ENCODE measurements at places on chromosomes 12 and 14.

DNA sequence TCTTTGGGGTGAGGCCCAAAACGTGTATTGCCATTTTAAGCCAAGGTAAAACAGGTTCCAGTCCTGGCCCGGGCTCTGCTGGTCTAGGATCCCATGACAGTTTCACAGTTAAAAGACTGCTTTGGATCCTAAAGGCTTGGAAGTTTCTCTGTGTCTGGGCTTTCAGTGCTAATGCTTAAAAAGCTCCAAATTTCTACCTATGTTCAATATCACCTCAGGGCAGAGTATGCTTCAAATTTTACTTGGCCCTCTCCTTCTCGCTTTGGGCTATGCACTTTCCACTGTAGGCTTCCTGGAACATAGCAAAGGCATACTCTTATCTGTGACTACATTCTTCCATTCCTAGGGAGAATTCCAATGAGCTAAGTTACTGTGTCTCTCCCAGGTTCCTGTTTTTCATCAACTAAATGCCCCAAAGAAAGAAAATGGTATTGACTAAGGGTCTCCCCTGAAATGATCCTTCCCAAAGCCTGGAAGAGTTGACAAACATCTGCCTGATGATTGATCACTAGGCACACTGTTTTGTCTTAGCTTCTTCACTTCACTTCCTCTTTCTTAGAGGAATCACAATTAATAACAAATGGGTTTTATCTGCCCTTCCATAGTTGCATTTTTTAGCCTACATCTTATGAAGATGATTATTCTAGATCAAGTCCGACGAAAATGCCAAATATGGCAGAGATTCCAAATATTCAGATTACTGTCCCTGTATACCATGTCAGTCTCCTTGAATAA, 79.4 kb downstream of the TMTC2 start:
- DNase-seq: no peak

DNA sequence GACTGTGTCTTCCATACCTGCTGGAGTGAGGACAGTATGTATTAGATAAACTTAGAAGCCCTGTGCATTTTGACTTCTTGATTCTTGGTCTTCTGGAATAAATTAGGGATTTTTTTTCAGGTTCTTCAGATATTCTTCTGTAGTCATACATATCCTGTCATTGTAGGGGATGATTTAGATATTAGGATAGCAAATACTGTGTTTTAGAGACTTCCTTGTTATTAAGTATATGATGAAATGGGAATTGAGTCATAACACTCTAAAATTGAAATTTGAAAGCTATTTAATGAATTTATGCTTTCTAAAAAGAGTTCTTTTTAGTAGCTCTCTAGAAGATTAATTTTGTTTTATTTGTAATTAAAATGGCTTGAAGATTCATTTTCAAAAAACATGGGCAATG, 371.5 kb upstream of the RGS6 start:
- no peak for DNase-seq

DNA sequence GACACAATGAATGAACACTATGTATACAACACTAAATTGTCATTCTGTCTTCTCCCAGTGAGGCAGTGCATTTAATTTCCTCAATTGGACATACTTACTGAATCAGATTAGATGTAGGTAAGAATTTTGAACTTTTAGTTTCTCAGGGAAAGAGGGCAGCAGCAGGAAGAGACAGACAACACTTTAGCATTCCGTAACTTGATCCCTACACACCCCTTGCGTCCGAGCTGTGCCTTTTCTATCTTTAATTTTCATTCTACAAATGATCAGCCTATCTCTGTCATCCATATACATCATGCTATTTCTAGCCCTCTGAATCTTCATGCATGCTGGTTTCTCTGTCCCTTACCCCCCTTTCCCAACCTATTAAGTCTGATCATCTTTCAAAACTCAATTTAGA, 358.0 kb upstream of the RPL10L start:
- no peak for DNase-seq

- no peak for DNase-seq
Measured at GRCh38 chr14:99773521-99774497, 19.4 kb upstream of the EML1 start.

- no peak for DNase-seq
Measured at GRCh38 chr12:86852451-86852850, 596.3 kb upstream of the MGAT4C start.

DNA sequence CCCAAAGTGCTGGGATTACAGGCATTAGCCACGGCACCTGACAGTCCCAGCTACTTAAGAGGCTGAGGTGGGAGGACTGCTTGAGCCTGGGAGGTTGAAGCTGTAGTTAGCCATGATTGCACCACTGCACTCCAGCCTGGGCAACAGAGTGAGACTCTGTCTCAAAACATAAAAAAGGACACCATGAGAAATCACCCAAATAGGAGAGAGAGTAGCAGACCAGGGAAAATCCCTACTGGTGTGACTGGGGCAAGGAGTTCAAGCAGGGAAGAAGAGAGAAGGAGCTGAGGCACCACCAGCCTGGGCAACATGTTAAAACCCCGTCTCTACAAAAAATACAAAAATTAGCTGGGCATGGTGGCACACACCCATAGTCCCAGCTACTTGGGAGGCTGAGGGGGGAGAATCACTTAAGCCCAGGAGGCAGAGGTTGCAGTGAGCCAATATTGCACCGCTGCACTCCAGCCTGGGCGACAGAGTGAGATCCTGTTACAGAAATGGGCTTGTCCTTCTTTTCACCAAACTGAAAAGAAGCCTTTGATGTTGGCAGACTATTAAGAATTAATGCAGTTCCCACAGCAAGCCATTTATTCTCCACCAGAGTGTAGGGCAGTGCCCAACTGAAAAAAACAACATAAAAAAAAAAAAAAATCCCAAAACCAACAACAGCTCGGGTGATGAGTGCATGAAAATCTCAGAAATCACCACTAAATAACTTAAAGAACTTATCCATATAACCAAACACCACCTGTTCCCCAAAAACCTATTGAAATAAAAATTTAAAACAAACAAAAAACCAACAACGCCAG, 4.5 kb upstream of the SRSF9 start:
- no peak for DNase-seq

DNA sequence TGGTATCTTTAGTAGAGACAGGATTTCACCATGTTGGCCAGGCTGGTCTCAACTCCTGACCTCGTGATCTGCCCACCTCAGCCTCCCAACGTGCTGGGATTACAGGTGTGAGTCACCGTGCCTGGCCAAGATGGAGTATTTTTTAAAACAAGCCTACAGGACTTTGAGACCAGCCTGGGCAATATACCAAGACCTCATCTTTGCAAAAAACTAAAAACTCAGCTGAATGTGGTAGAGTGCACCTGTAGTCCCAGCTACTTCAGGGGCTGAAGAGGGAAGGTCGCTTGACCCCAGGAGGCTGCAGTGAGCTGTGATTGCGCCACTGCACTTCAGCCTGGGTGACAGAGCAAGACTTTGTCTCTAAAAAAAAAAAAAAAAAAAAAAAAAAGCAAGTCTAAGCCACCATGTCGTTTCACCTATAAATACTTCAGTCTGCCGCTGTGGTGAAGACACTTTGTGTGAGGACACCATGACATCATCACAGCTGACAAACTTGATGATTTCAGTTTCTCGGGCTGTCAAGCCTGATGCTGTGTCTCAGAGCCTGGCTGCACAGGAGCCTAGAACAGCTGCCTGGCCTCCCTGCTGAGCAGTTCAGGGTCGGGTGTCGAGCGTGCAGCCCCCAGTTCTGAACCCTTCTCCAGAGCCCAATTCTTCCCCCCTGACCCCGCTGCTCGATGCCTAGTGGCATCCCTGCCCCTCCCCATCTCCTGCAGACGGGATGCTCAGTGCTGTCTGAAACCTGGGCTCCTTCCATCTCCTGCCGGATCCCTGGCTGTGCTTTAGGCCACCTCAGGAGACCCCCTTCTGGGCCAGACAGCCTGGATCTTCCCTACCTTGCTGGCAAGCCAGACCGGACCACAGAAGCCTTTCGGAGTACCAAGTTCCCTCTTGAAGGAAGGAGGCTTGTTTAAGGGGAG, 119.2 kb upstream of the EVL start:
- no peak for DNase-seq

- DNase-seq: peak; percentile 51
Measured at GRCh38 chr14:68911594-68912227, 67.4 kb downstream of the ACTN1 start.

DNA sequence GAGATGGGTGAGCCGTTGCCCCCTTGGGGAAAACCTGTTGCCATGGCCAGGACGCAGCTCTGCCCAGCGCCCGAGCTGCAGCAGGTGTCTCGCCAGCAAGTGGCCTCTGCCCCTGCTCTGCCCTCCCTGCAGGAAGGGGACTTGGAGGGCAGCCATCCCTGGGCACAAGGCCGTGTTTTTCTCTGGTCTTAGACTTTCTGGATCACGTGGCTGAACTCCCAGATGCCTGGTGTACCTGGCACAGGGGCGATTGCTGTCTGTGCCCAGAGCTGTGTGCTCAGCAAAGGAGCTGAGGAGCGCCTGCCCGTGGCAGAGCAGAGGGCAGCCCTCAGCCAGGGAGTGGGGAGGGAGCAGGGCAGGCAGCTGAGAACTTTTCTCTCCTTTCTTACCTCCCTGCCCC, 38.0 kb downstream of the TMEM63C start:
- DNase-seq: no peak

- DNase-seq: no peak
Measured at GRCh38 chr14:65937079-65937959, 524.8 kb downstream of the FUT8 start.

DNA sequence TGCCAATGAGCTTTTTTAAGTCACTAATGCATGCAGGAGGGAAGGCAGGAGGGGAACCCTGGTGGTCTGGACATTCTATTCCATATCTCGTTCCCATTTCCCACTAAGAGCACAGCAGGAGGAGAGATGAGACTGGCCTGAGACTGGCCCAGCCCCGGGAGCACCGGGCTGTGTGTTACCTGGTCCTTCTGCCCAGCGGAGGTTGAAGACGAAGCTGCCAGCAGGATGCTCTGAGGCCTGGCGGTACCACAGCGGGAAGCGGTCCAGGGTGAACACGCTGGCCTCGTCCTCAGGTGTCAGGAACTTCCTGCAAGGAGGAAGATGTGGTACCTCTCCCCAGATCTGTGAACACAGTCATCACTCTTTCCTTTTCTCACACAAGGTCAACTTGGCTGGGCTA, 23.9 kb downstream of the LRTM2 start:
- no peak for DNase-seq

- no peak for DNase-seq
Measured at GRCh38 chr14:64689289-64689688, 14.9 kb upstream of the PLEKHG3 start.

DNA sequence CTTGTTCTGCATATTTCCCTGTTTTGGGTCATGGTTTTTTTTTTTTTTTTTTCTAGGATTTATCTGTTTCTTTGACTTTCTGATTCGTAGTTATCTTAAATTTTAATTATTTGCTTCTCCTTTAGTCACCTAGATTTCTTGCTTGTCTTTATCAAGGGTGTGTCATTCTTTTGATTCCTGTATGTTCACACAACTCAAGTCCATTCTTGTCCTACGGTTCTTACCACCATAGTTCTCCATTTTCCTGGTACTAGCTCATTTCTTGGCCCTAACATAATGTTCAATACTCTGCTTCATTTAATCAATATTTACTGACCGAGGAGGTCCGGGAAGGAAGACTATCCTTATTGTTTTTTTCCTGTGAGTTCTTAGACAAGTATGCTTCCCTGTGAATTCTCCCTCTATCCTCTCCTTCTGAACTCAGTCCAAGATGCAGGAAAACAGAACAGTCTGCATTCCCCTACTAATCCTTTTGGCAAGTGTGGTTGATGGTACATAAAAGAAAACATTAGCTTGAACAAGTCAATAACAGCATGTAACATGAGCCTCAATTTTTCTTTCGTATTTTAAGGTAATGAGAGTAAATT, 1346.4 kb upstream of the SEL1L start:
- no peak for DNase-seq

DNA sequence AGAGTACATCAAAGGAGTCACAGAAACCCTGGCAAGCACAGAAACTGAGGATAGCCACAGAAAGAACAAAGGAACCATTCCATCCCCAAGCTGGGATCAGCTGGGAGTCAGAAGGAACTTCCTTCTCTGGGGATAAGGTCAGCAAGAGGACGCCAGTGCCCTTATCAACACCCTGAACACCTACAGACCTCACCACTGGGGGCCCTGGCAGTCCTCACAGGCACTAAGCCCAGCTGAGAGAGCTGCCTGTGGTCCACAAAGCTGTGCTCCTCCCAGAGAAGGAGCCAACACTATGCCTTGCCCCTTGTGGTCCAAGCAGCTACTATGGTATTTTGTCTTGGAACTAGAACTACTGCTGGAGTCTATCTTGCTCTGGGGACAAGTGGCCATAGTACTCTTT, 171.1 kb upstream of the CCDC196 start:
- DNase-seq: no peak

GRCh38 chr12:6914246-6914946, at the start of gene ENO2:
TSS of gene ENO2 (plus strand) at chr12:6914580. CDS start at chr12:6915833, 1,253 bp downstream.
- peak; percentile 71 for DNase-seq

DNA sequence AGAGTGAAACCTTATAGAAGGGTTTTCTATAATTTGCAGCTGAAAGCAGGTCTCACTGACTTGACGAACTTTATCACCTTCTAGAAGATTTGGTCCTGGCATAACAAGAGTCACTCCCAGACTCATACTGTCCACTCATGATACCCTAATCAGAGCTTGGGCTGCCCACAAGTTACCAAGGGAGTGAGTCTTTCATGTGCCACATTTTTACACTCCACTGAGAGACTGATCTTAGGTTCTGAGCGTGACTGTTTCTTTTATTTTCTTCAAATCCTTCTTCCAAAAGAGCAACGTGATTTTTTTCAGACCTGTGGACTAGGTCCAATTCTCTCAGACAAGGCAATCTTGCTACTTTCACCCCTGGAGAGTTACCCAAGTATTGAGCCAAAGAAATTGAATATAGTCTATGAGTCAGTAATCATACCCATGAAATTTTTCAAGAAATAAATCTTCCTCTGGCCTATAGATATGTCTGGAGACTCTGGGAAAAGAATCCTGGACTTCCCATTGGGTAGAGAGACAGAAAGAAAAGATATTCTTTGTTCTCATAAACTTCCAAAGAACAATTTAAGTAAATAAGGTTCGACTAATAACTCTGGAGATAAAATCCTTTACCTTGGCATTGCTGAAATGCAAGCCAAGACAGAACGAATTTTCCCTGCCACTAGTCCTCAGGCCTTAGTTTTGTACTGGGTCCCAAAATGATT, 26.9 kb downstream of the SIX1 start:
- no peak for DNase-seq

All from stimulated activated CD4-positive, alpha-beta T cell treated with anti-CD3 and anti-CD28 coated beads, Interleukin-15, amount 100 ng/mL, for 1 hour (primary cell).